ENCODE measurements at places on chromosomes 16 and 17. TPM values are rescaled to one million over a fixed set of nuclear protein-coding genes. Genes with fewer than 3 reads are reported as not detected.

The EPX gene
- not detected for total RNA-seq

The TOM1L1 gene
- total RNA-seq = 0.36 TPM

The LYRM9 gene
- total RNA-seq = 2.2 TPM

The NPIPA2 gene
- total RNA-seq = 1.2 TPM

The CSH2 gene
- not detected for total RNA-seq

The RNU2-1 gene
- 3,070 TPM for total RNA-seq

All from activated CD8-positive, alpha-beta memory T cell treated with anti-CD3 and anti-CD28 coated beads for 36 hours (primary cell).